ENCODE measurements at places on chromosomes 16 and 17. TPM values are rescaled to one million over a fixed set of nuclear protein-coding genes. Genes with fewer than 3 reads are reported as not detected.

Gene CA5A
- total RNA-seq, result not detected

Gene CDH11
- total RNA-seq, result 4.0 TPM

Gene KRTAP2-3
- not detected for total RNA-seq

Gene ANTKMT
- 27.0 TPM for total RNA-seq

Gene ITGA3
- 25.9 TPM for total RNA-seq

Gene MT1M
- not detected for total RNA-seq

Gene GSPT1
- total RNA-seq, result 169 TPM

Gene SLX1A
- 23.6 TPM for total RNA-seq

Gene ELMO3
- total RNA-seq, result 0.09 TPM

Gene MT1G
- total RNA-seq, result 3.5 TPM

Gene PITPNM3
- total RNA-seq, result 0.26 TPM

Gene SLC38A8
- not detected for total RNA-seq

Gene CBX1
- total RNA-seq, result 34.1 TPM

All from gastrocnemius medialis (tissue), 4 donors.